ENCODE measurements at places on chromosomes 1 and 21. TPM values are rescaled to one million over a fixed set of nuclear protein-coding genes. Genes with fewer than 3 reads are reported as not detected.

DNA sequence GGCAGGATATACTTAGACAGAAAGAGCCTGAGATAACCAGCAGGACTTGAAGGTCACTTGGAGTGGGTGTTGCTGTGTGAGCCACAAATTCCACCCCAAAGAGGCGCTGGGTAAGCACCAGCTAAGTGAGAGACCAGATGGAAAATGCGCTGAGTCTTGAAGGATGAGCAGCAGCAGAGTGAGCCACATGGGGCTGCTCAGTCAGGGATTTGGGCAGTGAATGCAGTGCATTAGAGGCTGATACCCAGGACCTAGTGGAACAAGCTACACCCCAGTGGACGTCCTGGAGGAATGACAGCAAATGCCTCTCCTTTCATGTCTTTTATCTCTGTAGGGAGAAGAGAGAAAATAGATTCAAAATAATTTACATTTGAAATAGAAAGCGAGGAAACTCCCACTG is 11.3 kb downstream of the GRIK1 start:
- DNase-seq: no peak
- H3K27me3 ChIP-seq: no peaks in the 10 kb centered on the region
- no peaks in the 10 kb centered on the region for H3K4me1 ChIP-seq
- no peaks in the 10 kb centered on the region for H3K36me3 ChIP-seq

DNA sequence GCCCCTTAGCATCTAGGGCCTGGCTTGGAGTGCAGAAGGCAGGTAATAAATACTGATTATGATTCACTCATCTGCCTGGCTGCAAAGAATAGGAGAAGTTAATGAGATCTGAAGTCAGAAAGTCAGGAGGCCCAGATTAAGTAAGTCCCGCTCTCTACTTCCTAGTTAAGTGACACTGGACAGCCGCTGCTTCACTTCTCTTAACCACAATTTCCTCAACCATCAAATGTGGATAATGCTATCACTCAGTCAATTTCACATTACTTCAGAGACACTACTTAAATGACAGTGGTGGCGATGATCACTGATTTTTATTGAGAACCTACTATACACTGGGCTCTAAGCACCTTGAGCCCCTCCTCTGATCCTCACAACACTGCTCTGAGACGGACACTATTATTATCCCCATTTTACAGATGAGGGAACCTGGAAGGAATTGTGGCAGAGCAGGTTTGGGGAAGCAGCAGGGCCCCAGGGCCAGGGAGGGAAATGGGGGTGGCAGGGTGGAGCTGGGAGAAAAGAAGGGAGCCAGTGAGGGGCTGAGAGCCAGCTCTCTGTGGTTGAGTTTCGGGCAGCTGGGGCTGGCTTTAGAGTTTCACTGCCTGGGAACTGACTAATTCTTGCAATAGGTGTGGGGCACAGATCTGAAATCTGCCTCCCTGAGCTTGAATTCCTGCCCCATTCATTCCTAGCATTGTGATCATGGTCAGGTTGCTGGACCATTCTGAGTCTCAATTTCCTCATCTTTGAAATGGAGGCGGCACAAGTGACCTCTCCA is 2.4 kb upstream of the E2F2 start:
- DNase-seq: no peak
- H3K4me1 ChIP-seq: peaks cover 61% of the 10 kb centered on the region
- H3K27ac ChIP-seq: no peak overlapping the region
- no peak overlapping the region for H3K4me3 ChIP-seq
- no peaks in the 10 kb centered on the region for H3K36me3 ChIP-seq

DNA sequence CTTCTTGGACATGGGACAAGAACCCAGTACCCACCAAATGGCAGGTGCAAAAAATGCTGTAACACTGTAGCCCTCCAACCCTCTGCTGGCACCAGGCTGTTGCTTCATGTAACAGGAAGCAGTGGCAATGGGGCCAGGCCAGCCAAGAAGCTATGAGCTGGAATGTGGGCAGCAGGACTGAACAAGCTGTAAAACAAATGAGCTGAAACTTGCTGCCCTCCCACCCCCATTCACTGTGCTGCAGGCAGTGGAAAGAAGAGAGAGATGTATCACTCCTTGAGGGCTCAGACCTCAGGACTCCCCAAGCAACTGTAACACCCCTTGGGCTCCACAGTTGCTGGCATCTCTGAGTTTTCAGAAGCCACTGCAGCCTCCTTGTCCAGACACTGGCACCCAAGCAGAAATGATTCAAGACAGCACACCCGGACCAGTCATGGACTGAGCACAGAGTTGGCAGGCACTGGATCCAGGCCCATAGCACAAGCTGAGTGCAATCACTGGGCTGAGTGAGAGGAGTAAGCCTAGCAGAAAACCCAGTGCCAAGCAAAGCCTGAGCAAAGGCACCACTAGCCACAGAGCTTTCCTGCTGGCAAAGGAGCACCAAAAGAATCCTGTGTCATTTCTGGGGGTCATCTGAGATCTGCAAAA is 321.4 kb upstream of the CXADR start:
- H3K27me3 ChIP-seq: no peaks in the 10 kb centered on the region
- H3K27ac ChIP-seq: no peak overlapping the region
- DNase-seq: no peak

- H3K4me3 ChIP-seq: no peak overlapping the region
- peaks cover 31% of the 10 kb centered on the region for H3K4me1 ChIP-seq
- H3K27me3 ChIP-seq: no peaks in the 10 kb centered on the region
- H3K36me3 ChIP-seq: no peaks in the 10 kb centered on the region
- no peak overlapping the region for H3K27ac ChIP-seq
Observed at GRCh38 chr1:92969517-92969916, 8.3 kb upstream of the DIPK1A start.

DNA sequence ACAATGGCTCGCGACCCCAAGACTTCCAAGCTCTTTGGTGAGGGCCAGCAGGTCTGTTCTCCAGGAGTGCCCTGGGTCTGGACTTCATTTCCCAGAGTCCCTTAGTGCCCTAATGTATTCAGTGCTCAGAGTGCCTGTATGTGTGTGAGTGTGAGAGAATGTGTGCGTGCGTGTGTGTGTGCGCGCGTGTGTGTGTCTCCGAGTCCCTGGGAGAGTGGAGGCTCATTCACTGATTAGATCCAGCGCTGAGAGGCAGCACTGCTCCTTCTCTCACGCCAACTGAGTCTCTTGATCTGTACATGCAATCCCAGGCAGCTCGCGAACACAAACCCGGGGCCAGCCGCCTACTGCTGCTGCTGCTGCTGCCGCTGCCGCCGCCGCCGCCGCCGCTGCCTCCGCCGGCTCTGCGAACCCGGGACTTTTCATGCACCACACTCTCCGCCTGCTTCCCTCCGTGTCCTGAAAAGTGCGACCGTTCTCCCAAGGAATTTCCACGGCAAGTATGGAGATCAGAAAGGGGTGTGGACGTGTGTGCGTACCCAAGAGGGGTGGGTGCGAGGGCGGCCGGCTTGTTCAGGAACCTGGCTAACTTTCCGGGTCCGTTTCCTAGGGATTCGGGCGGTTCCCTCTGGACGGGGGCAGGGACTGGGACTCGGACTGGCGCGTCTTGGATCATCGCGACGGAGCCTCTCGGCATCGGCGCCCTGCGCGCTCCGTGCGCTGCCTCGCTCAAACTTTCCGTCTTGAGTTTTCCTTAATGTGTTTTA is at the start of gene RNF220:
RNF220 (plus strand) TSS at position 225 of the 767 bp plus-strand sequence.
- no peak within 1 kb of the TSS for H3K27ac ChIP-seq
- H3K4me1 ChIP-seq: peaks cover 31% of the 10 kb centered on the region
- H3K4me3 ChIP-seq: peak within 1 kb of the TSS; percentile 94
- DNase-seq: peak; percentile 41
- H3K36me3 ChIP-seq: peaks cover 3% of the 10 kb centered on the region

DNA sequence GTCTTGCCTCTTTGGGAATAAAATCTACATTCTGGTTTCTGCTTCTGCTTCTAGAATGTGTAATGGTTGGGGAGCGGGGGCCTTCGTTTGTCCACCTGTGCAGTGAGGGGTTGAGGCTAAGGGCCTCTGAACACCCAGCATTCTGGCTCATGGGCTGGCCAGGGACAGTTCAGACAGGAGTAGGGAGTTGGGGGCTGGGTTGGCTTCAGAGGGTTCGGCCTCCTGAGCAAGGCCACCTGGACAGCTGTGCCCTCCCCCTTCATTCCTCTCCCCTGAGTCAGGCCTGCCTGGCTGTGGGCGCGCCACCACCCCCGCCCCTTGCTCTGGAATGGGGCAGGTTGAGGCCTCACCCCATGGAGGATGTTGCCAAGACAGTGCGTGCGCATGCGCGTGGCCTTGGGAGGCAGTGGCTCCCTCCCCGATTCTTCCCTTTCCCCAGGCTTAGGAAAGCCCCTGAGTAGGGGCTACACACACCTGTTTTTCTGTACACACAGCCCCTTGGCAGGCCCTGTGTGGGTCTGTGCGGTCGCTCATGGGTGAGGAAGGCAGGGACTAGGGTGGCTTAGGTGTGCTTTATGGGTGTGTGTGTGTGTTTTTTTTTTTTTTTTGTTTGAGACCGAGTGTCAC is 57.0 kb downstream of the YARS1 start:
- H3K4me1 ChIP-seq: peaks cover 13% of the 10 kb centered on the region
- no peak for DNase-seq
- H3K4me3 ChIP-seq: no peak overlapping the region
- H3K27me3 ChIP-seq: no peaks in the 10 kb centered on the region
- H3K27ac ChIP-seq: no peak overlapping the region

DNA sequence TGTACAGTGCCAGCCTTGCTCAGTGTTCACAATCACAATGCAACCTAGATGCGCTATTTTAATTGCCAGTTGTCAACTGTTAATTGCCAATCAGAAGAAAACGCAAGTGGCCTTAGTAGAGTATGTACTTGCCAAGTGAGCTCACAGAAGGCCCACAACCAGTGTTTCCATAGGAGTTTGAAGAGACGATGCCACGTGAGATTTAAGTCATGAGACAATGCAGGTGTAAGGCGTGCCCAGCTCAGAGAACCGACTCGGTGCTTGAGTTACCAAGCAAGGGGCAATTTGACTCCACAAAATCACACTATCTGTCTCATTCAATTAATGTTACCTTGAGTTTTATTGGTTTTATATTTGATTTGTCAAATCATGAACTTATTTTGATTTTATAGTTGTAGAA is 65.6 kb downstream of the TEX35 start:
- H3K4me3 ChIP-seq: no peak overlapping the region
- no peaks in the 10 kb centered on the region for H3K4me1 ChIP-seq
- peaks cover 3% of the 10 kb centered on the region for H3K27me3 ChIP-seq

GRCh38 chr1:232988572-232989040 is 38.2 kb downstream of the NTPCR start:
- H3K27ac ChIP-seq: no peak overlapping the region
- H3K4me1 ChIP-seq: peaks cover 3% of the 10 kb centered on the region
- H3K36me3 ChIP-seq: peaks cover 9% of the 10 kb centered on the region
- DNase-seq: no peak

GRCh38 chr21:25494804-25495203 is 112.5 kb downstream of the MRPL39 start:
- no peak overlapping the region for H3K27ac ChIP-seq
- peaks cover 3% of the 10 kb centered on the region for H3K36me3 ChIP-seq
- H3K27me3 ChIP-seq: no peaks in the 10 kb centered on the region
- no peak for DNase-seq

DNA sequence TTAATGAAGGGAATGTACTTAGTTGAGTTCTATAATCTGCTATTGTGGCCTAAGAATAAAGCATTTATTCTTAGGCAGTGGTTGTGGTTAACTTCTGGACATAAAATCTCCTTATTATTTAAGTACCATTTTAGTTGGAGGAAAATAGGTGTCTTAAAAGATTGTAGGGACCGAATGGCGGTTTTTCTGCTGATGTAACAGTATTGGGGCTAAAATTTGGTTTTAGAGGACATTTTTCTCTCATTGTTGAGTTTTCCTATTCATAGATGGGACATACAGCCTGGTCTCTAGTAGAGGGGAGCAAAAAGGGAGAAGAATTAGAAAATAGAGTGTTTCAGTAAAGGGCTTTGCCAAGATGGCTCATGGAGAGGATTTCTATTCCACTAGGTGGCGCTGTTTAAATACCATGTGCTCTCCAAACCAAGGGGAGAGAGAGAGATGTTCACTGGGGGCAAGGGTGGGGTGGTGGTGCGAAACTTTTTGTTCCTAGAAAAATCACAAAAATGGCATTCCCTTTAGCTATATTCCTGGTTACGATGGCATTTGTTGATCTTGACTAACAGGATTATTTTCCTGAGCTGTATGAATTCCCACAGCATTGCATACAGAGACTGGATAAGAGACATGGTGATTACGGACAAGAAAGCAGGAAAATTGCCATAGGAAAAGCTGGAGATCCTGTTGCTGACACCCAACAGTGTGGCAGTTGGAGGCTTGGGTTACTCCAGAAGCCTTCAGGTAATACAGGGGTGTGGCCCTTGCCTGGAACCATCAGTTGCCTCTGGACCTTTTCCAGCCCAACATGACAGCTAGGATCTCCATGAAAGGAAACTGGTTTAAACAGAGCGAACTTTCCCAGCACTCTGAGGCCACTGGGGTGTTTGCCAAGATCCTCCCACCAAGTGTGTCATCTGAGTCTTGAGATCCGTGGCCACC is 18.2 kb upstream of the FCGR2A start:
- H3K27me3 ChIP-seq: peaks cover 24% of the 10 kb centered on the region
- H3K27ac ChIP-seq: no peak overlapping the region
- no peak overlapping the region for H3K4me3 ChIP-seq
- H3K36me3 ChIP-seq: no peaks in the 10 kb centered on the region

GRCh38 chr1:198901266-198901665 is 262.4 kb downstream of the PTPRC start:
- peaks cover 6% of the 10 kb centered on the region for H3K4me1 ChIP-seq

GRCh38 chr1:107531065-107531908 is 390.4 kb downstream of the NTNG1 start:
- H3K4me1 ChIP-seq: no peaks in the 10 kb centered on the region
- H3K27me3 ChIP-seq: no peaks in the 10 kb centered on the region
- no peak for DNase-seq
- H3K27ac ChIP-seq: no peak overlapping the region
- no peaks in the 10 kb centered on the region for H3K36me3 ChIP-seq

DNA sequence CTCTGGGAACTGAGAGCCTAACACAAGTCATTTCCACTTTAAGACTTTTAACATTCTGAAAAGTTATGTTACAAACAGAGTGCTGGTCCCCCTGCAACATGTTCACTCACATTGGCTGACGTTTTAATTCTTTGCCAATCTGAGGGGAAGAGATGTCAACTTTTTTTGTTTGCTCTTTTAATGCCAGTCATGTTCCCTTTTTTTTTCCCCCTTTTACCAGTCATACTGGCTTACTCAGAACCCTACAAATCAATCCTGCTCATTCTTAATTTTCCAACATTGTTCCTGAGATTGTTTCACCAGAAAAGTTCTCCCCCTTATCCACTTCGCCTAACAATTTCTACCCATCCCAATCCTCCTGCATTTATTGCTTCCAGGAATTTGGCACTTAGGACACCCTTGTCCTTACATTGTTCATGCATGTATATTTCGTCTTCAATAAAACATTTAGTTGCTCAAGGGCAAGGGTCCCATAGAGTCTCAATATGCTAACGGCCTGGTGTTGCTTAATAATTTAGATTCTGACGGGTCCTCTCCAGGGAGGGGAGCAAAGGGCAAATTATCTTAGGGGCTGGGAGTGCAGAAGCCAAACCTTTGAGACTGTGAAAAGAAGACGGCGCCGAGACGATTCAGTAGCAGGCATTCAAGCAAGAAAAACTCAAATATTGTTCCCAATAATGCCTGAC is 624 bp upstream of the CR1L start:
- H3K4me3 ChIP-seq: peak overlapping the region; percentile 77
- DNase-seq: no peak
- H3K27ac ChIP-seq: no peak overlapping the region
- H3K4me1 ChIP-seq: peaks cover 6% of the 10 kb centered on the region
- H3K27me3 ChIP-seq: peaks cover 17% of the 10 kb centered on the region
- no peaks in the 10 kb centered on the region for H3K36me3 ChIP-seq

GRCh38 chr1:6345009-6345408 is 48.6 kb downstream of the ACOT7 start:
- H3K4me1 ChIP-seq: peaks cover 24% of the 10 kb centered on the region
- no peak overlapping the region for H3K27ac ChIP-seq
- no peak for DNase-seq
- H3K36me3 ChIP-seq: no peaks in the 10 kb centered on the region
- no peaks in the 10 kb centered on the region for H3K27me3 ChIP-seq
- H3K4me3 ChIP-seq: no peak overlapping the region

Gene RYR2
- not detected for total RNA-seq

Gene CD5L
- not detected for total RNA-seq

Gene VANGL2
- total RNA-seq: 0.14 TPM

Gene FCN3
- total RNA-seq: not detected

Gene OPTC
- total RNA-seq: not detected

Measured in naive thymus-derived CD8-positive, alpha-beta T cell (primary cell).